ENCODE measurements at places on chromosomes 12 and 14.

DNA sequence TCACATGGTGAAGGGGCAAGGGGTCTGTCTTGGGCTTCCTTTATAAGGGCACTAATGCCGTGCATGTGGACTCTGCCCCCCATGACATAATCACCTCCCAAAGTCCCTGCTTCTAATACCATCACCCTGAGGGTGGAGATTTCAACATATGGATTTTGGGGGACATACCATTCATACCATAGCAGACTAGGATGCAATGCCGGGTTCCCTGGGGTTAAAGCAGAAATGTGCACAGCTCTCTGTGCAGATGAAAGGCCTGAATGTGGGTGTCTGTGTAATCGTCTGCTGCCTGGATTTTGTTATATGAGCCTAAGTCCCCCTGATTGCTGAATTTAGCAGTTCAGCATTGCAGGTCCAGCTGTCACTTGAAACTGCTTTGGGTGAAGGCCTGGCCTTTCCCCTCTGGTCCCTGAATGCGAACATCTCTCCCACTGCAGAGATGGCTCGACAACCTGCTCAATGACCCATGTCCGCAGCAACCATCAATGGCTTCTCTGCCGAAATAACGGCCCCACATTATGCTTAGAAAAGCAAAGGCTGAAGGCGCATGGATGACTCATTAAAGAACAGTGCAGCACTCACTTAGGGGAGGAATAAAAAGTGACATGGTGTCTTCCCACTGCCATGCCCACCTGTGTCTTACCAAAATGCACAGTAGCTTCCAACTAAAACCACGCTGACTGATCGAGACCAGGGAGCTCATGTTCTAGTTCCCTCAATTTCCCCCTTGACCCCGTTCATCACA is 286.3 kb downstream of the DPF3 start:
- DNase-seq: no peak

DNA sequence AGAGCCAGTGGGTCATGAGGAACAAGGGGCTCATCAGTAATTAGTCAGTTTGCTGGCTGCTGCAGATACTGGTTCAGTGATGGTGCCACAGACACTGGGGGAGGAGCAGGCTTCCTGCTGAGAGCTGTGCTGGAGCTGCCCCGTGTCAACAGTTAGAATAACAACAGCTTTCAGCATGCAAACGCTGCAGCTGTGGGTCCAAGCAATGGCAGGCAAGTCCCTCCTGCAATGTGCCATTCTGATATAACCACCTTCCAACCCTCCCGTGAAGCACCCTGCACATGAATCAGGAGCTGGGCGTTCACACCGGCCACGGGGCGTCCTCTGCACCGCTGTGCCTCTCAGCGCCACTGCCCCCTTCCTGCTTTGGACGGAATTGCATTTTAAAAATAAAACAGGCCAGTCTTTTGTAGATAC is 258.4 kb upstream of the SFSWAP start:
- no peak for DNase-seq

GRCh38 chr14:103707329-103708263 is 7.7 kb downstream of the XRCC3 start:
- DNase-seq: no peak

- DNase-seq: no peak
Measured at GRCh38 chr12:133192847-133193246, 11.6 kb downstream of the ZNF268 start.

- no peak for DNase-seq
Measured at GRCh38 chr14:22432348-22432976, 156.6 kb downstream of the DAD1 start.

DNA sequence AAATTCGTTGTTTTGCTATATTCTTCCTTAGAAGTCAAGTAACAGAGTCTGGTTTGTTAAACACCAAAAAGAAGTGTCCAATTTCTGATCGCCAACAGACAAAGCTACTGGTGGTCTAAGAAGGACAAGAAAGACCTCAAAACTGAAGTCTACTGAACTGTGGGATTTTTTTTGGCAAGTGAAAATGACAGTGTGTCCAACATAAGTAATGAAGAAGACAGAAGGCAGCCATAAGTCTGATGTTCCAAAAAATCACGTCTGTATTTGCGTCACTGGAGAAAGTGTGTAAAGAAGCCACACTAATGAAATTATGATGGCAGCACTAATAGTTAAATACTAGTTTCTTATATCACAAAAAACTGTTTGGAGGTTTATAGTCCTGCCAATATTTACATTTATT is 32.6 kb downstream of the WASHC3 start:
- no peak for DNase-seq

- no peak for DNase-seq
Measured at GRCh38 chr12:15152456-15152855, 68.8 kb downstream of the RERG start.

- DNase-seq: no peak
Measured at GRCh38 chr14:79585845-79586244, 625.5 kb downstream of the DIO2 start.

DNA sequence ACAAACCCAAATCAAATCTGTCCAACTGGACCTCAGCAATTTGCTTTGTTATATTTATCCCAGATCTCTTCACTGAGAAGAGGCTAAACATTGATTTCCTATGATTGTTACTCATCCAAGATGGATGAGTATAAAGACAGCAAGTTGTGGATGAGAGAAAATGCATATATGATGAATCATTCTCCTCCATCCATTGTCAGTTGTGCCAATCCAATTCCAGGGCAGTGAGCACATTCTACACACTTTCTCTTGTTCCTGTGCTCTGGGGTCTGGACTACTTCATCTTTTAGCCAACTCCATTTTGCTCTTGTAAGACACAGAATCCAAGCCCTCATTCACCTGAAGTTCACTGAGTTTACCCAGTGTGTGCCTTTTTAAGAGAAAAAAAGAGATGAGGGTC is 105.7 kb downstream of the GCH1 start:
- DNase-seq: no peak

GRCh38 chr12:126617312-126617711 is 1552.1 kb downstream of the AACS start:
- DNase-seq: no peak

DNA sequence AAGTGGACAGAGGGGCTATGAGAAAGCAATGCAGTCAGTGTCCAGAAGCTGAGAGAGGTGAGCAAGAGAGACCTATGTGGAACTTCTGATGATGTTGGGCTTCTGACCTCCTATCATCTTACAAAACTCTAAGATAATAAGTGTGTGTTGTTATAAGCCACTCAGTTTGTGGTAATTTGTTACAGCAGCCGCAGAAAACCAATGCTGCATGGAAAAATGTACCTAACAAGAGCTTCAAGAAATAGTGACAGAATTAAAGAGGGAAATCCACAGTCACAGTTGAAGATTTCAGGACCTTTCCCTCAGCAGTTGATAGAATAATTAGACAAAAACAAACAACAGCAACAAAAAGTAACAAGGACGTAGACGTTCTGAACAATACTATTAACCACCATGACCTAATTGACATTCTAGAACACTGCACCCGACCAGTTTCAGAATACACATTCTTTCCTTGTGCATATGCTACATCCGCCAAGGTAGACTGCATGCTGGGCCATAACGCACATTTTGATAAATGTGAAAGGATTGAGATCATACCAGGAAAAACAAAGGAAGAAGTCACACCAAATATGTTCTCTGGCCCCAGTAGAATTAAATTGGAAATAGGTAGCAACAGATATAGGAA is 1.8 kb upstream of the EVL start:
- no peak for DNase-seq

DNA sequence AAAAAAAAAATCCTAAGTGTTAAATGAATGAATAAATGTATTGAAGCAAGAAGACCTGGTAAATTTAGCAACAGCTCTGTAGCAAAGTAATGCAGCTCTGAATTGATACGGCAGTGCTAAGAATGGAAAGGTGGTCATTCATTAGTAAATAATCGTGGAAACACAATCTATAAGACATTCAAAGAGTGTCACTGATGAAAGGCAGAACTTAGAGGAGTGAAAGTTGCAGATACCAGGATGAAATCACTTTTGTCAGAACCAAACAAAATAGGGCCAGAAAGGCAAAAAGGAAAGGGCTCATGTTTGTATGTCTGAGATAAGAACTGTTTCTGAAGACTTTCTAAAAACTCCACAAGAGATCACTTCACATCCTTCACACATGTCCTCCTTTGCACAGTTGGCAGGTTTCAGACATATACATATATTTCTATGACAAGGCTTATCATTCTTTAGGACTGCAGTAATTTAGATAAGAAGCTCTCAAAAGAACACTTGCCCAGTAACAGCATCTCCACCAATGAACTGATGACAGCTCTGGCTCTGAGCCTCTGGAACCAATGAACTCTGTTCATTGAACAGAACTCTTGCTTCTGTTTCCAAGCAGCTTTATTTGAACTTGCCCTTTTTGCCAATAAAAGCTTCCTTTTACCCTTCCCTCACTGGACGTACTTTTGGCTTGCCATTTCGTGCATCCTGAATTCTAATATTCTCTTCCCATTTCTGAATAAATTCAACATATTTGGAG is 4.2 kb upstream of the LRR1 start:
- no peak for DNase-seq

DNA sequence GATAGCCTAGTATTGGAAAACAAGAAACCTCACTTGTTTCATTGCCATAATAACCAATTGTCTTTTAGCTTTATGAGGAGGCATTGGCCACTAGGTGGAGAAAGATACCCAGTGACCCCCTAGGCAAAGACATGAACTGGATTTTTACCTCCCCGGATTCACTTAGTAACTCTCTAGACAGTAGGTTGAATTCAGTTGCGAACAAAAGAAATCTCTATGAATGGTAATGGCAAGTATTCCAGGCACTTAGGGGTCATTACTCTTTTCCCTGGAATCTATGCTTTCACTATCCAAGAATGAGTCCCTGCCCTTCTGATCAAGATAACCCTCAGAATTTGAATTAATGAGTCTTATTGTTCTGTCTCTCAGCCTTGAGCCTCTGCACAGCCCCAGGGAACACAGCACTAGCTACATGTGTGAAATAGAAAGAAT is 29.5 kb upstream of the RHOJ start:
- no peak for DNase-seq

DNA sequence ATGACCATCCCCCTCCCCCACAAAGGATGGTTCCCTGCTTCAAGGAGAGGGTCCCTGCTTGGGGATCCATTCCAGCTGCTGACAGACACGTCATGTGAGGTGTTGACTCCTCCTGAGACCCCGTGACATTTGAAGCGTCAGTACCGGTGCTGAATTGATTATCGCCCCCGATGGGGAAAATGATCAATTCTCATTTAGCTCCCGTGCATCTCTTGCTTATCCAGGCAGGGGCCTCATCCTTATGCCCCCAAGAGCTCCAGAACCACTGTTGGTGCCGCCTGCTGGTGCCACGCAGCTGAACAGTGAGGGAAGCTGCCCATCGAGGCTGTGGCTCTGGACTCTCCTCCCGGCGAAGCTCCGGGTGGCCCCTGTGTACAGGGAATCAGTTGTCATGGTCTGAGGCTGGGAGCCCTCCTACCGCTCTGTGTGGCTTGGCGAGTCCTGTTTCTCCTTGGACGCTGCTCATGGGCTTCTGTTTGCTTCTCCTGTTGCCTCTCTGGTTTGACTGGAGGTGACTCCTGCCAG is 4.6 kb downstream of the KIF26A start:
- peak; percentile 58 for DNase-seq

- no peak for DNase-seq
Measured at GRCh38 chr12:124656947-124657434, 89.6 kb upstream of the NCOR2 start.

DNA sequence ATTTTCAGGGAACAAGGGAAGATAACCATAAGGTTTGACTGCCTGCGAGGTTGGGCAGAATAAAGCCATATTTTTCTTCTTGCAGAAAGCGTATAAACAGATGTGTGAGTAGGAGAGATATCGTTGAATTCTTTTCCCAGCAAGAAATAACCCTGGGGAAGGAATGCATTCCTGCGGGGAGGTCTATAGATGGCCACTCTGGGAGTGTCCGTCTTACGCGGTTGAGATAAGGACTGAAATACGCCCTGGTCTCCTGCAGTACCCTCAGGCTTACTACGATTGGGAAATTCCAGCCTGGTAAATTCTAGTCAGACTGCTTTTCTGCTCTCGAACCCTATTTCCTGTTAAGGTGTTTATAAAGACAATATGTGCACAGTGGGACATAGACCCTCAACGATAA is 225.0 kb downstream of the LRIG3 start:
- DNase-seq: no peak

- no peak for DNase-seq
Measured at GRCh38 chr12:127729381-127729780, 537.6 kb upstream of the TMEM132C start.

DNA sequence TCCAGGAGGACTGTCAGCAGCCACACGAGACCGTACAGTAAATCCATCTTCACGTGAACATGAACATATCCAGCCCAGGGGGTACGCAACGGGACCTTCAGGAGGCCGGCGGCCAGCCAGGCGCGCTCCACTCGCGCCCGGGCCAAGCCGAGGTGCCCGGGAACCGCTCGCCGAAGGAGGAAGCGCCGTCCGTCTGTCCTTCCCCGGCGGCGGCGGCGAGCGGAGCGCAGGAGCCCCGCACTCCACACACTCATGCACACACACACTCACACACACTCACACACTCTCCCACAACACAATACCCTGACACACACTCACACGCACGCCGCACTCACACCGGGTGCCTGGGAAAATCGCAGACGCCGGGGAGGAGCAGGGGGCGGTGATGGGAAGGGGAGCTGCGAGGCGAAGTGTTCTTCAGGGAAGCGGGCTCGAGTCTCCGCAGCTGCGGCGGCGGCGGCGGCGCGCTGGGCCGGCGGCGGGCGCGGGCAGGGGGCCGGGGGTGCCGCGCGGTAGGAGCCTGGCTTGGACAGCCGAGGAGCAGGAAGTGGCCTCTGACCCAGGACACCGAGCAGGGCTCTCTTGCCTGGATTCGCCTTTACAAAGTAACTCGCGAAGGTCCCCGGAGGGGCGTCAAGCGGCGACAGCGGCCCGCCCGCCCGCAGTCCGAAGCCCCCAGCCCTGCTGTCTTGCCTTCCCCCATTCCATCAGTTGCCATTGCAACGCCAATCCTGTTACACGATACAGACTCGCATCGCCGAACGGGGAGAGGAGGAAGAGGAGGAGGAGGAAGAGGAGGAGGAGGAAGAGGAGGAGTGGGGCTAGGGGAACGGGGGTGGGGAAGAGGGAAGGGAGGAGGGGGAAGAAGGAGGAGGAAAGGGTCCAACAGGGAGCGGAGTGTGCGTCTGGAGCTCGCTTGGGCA is 601 bp downstream of the MDGA2 start:
- no peak for DNase-seq

All from left forelimb (tissue), 1 donor.